H4 (cell line): ENCODE measurements at places on chromosomes 2 and 18.

- DNase-seq = no peak
Observed at GRCh38 chr2:107775791-107776190, 50.9 kb upstream of the RGPD4 start.

DNA sequence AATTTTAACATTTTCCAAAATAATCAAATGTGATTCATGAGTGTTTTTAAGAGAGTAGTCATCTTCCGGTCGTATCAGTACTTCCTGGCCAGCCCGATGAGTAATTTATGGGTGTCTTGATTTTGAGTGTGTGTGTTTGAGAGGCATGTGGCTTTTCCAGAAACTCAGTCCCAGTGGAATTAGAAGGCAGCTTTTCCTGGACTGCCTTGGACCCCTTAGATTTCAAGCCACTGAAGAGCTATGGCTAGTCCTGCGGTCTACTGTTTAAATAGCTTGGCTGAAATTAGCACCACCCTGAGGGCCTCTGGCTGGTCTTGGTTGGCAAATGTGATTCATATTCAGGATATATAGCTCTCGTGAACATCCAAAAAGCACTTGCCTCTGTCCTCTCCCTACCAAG, 59.4 kb downstream of the HK2 start:
- DNase-seq = no peak

GRCh38 chr2:44566059-44566458, 204.3 kb downstream of the CAMKMT start:
- DNase-seq = no peak

DNA sequence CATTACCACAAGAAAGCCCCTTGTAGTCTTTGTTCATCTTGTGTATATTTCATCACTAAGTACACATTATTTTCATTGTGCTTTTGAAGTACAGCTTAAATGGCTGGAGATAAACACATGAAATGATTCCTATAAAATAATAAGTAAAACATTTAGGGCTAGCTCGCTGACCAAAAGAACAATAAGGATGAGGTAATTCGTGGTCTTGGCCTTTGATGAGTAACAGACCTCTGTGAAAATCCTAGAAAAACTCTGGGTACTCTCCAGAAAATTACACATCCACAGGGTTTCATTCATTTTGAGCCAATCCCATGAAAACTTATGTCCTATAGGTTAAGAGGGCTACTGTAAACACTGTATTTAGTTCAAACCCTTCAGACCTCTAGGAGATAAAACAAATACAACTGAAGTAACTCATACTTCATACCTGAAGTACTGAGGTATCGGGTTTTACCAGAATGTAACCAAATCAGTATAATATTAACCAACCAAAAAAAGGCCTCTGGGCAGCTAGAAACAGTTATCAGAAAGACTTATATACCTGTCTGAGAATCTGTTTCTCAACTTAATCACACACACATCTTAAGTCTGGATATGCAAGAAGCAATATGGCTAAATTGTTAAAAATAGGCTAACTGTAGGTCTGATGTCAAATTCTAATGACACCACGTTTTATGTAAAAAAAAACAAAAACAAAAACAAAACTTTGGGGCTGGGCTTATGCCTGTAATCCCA, 31.0 kb downstream of the CFAP36 start:
- no peak for DNase-seq

GRCh38 chr2:229492034-229492433, 220.9 kb upstream of the PID1 start:
- DNase-seq = no peak

- DNase-seq = no peak
Observed at GRCh38 chr2:128323555-128323931, 4.9 kb upstream of the HS6ST1 start.

DNA sequence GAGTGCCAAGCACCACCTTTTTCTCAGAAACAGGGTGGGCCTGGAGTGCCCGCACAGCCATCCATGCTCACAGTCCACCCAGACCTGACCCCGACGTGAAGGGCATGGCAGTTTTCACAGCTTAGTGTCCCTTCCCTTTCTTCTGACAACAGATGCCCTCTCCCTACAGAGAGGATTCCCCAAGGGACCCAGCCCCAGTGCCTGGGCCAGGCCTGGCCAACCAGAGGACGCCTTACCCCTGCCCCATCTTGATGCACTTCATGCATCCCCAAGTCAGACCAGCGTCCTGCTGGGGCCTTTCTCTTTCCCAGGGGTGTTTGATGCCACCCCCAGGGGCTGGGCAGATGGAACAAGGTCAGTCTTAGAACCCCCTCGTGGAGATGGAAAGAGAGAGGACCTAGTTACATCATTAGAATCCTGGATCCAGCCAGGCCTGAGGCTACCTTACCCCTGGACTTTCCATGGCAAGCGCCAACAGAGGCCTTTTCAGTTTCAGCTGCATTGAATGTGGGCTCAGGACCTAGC, 3.8 kb downstream of the ANKMY1 start:
- DNase-seq = no peak
